ENCODE measurements at places on chromosomes 1 and 21.
A peak's percentile ranks its signal among the peaks of the same experiment; 100 is the strongest.

DNA sequence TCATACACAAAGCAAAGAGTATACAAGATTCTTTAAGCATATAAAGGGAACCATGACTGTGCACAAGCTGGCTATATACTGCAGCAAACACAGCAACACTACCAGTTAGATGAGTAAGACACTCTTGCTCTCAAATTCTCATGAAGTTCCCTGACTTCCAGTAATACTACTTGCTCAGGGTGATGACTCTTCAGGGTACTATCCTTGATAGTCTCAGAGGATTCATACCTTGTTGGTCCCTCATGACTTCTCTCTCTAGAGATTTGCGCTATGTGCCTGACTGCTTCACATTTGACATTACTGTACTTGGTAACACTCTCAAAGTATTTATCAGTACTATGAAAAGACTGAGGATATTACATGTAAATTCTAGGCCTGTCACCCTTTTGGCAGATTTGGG is 159.8 kb upstream of the ZRANB2 start:
- DNase-seq, result no peak

- no peak for DNase-seq
These were observed 31.7 kb upstream of the HAO2 start for GRCh38 chr1:119336848-119337247.

GRCh38 chr1:53629101-53629691 is 109.8 kb downstream of the GLIS1 start:
- no peak for DNase-seq

DNA sequence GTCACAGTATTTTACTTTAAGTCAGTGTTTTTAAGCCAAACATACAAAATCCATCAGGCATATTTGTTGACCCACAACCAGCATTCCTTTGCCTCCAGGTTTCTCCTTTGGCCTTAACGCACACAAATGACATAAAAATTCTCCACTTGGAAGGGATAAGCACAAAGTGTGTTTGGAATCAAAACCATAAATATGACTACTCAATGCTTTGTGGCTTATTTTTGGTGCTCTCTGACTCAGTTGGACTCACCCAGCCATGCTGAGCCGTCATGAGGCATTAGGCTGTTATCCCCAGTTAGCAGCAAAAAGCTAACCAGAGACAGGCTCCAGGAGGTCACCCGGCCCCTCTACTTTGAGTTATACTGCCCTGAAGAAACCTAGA is 948 bp downstream of the PRUNE1 start:
- no peak for DNase-seq

- DNase-seq, result no peak
These were observed 64.2 kb downstream of the PGBD5 start for GRCh38 chr1:230361941-230362340.

GRCh38 chr1:97364086-97364485 is 556.7 kb downstream of the DPYD start:
- DNase-seq, result no peak

DNA sequence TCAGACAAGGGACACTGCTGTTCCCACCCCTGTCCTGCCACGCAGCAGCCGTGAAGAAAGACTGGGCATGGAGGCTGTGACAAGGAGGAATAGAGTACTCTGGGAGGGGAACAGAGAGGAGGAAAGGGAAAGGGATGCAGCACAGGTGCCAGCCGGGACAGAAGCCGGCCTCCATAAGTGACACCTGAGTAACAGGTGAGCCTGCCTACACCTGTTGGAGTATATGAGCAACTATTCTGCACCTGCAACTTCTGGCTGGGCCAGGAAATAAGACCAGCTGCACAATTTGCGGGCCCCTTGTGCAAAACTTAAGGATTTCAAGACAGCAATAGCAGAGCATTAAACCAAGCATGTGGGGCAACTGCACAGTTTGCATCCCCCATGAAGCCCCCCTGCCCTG is 72.5 kb upstream of the GOLT1A start:
- DNase-seq, result no peak

DNA sequence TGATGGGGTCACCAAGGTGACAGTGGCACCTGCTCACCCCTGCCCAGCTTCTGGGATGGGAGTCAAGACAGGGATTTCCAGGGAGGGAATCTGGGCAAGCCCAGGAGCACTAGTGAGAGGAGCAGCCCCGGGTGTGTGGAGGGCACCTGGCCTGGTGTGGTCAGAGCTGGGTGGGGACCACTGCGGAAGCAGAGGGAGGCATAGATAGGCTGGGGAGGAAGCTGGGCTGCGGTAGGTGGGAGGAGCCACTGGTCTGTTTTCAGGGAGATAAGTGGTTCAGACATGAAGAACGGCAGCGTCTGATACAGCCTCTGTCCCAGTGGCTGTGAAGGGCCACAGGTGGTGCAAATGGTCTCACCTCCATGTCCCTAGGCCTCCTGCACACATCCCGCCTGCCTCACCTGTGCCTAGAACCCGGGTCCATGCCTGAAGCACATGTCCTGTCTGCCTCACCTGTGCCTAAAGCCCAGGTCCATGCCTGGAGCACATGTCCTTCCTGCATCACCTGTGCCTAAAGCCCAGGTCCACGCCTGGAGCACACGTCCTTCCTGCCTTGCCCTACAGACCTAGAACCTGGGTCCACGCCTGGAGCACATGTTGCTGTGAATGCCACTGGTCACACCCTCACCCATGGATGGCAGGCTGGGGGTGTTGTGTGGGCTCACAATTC is 325.9 kb upstream of the AJAP1 start:
- no peak for DNase-seq

- DNase-seq, result no peak
These were observed 41.2 kb upstream of the RIPK4 start for GRCh38 chr21:41808094-41808493.

DNA sequence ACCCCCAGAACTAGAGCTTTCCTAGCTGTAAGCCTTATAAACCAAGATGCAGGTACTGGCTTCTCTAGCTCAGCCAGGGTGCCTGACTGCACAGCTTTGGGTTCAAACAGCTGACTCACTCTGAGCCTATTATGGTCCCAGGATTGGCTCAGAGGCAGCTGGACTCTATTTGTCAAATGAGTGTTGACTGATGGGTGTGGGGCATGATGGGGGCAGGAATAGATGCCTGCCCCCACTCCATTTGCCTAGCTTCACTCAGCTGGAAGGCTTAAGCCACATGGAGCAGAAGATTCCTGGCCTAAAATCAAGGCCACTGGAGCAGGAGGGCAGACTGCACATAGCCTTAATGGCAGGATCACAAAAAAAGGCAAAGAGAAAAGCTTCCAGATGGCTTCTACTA is 90.5 kb downstream of the PIK3R3 start:
- no peak for DNase-seq

GRCh38 chr1:223535319-223535718 is 130.2 kb downstream of the CAPN8 start:
- no peak for DNase-seq

GRCh38 chr1:157390651-157391050 is 161.7 kb downstream of the FCRL5 start:
- no peak for DNase-seq

GRCh38 chr1:201594575-201595245 is 55.8 kb downstream of the NAV1 start:
- DNase-seq, result peak; percentile 62

DNA sequence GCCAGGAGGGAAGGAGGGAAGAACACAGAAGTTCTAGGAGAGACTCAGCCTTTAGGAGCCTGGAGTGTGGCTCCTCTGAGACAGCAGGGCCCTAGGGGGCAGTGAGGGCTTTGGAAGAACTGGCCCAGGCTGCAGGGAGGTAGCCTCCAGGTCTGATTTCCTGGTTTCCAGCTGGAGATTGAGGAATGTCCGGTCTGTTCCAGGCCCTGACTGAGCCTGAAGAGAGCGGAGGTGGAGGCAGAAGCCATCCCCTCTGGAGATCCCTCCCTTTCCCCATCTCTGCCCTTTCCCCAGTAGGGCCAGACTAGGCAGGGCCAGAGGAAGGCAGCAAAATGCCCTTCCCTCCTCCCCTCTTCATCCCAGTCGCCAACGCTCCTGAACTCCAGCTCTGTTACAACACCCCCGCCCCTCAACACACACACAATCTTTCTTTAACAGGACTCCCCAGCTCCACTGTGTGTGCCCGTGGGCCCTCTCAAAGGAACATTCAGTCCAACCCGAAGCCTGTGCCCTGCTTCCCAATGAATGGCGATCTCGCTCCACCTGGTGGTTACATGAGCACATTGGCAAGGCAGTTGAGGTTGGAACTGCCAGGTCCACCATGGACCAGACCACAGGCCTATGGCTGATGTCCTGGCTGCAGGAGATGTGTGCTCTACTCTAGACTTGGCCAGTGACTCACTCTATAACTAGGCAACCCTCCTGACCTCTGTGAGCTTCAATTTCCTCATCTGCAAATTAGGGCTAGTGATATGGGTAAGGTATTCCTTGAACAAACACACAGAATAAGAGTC is 32.0 kb downstream of the MAP7D1 start:
- DNase-seq, result peak; percentile 87

- no peak for DNase-seq
These were observed 54.5 kb downstream of the PAPPA2 start for GRCh38 chr1:176517484-176517883.

GRCh38 chr1:116365353-116365780 is 7.7 kb upstream of the ATP1A1 start:
- no peak for DNase-seq

DNA sequence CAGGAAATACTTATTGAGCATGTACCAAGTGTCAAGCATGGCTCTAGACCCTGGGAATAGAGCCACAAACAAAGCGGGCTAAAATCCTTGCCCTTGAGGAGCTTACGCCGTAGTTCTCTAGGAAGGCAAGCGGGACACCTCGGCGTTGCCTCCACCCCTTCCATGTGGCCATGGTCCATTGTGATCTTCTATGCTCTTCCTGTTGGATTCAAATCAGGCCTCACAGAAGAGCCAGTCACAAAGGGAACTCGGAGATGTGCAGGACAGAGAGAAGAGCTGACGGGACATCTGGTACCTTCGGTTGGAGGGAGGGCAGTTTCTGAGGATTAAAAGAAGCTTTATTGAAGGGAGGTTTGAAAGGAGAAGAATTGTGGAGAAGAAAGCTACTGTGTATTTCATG is 129.3 kb downstream of the TMEM53 start:
- peak; percentile 23 for DNase-seq

- DNase-seq, result no peak
These were observed 151.6 kb downstream of the SDCCAG8 start for GRCh38 chr1:243407284-243408018.

DNA sequence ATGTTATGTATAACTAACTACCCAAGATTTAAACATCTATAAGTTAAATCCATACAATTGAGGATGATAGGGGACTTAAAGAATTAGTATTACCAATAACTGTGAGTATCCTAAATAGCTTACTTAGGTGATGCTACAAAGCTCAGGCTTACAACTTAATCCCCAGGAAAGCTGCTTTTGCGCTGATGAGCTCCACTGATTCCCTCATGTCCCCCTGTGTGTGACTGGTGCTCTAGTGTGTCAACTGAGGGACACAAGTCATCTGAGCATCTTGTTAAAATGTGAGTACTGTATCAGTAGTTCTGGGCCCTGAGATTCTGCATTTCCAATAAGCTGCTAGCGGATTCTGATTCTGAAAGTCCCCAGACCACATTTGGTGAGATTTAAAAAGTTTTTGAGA is 1458.8 kb downstream of the MRPL39 start:
- no peak for DNase-seq

DNA sequence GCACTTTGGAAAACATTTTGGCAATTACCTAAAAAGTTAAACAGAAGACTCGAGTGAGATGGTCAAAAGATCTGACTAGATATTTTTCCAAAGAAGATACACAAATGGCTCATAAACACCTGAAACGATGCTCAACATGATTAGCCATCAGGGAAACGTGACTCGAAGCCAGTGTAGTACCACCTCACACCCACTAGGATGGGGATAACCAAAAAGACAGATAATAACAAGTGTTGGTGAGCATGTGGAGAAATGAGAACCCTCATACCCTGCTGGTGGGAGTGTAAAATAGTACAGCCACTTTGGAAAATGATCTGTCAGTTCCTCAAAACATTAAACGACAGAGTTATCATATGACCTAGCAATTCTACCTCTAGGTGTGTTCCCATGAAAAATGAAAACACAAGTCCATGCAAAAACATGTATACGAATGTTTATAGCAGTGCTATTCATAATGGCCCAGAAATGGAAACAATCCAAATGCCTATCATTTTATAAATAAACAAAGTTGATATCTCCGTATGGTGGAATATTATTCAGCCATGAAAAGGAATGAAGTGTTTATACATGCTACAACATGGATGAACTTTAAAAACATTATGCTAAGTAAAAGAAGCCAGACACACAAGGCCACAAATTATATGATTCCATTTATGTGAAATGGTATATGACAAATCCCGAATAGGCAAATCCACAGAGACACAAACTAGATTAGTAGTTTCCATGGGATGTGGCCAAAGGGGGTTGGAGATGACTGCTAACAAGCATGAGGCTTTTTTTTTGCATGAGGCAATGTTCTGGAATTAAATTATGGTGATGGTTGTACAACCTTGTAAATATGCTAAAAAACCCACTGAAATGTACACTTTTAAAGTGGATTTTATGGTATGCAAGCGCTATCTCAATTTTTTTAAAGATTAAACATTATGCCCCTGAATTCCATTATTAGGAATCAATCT is 625.3 kb downstream of the KIF26B start:
- no peak for DNase-seq

- DNase-seq, result no peak
These were observed 152.5 kb downstream of the TIAM1 start for GRCh38 chr21:31191553-31191952.

All from upper lobe of right lung (tissue), 1 donor.